ENCODE measurements at places on chromosomes 12 and 14.
A peak's percentile ranks its signal among the peaks of the same experiment; 100 is the strongest.

DNA sequence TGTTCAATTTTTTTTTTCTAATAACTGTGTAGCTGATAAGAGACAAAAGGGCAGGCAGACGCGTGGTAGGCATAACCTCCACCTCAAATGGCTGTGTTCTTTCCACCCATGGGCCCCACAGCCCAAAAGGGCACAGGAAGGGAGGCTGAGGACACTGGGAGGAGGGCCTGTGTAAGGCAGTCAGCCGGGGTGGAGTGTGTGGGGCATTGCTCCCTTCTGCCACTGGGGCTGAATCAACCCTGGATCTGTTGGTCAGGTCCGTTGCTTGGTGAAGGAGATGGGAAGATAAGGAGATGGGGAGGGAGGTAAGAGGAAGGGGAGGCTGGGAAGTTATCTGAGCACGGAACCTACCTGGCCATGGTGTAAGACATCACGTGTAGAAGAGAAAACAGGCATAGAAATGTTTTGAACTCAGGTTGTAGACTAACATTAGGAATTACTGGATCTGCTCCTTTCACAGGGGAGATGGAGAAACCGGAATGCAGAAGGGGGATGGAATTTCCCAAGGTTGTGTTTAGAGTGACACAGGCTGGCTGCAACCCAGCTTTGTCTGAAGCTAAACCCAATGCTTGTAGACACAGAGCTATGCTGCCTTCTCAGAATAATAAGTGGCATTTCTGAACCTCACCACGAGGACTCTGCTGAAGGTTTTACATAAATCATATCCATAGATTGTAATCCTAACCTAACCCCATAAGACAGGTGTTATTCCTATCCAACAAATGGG is 138.5 kb upstream of the NOS1 start:
- no peak for DNase-seq

DNA sequence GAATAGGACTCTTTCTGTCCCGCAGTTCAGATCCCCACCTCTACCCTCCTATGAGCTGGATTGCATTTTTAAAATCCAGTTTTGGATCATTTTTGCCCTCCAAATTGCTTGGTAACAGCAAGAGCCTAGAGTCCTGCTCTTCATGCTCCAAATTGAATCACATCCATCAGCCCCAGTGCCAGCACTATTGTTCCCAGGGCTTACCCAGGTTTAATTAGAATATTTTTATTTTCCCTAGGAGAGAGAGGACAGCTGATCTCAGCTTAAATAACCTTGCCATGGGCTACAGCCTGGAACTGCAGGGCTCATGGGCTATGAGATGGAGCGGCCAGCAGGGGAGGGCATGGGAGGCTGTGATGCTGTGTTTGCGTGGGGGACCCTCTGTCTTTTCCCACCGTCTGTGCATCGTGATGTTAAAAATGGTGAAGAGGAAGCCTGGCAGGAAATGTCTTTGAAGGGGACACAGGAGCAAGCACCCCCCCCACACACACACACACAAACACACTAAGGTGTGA is 59.4 kb upstream of the WSCD2 start:
- DNase-seq = no peak

DNA sequence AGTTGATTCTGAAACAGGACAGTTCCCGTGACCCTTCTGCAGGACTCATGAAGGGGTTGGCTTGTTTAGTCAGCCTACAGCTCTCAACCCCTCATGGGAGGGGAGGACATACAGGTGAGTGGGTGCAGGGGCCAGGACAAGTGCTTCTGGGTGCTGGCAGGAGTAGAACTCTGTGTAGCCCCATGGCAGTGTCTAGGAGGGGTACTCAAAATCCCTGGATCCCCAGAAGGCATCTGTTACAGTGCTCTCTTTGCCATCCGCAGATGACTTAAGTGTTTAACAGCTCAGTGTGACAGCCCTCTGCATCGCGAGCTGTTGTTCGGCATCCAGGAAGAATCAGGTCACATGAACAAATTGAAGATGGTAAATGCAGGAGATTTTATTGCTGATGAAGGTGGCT is 91.0 kb downstream of the PIK3C2G start:
- DNase-seq = no peak

- DNase-seq = no peak
These were observed 17.2 kb downstream of the TTC9 start for GRCh38 chr14:70658899-70659298.

- peak; percentile 41 for DNase-seq
These were observed 82.6 kb downstream of the ERC1 start for GRCh38 chr12:1073652-1074051.

DNA sequence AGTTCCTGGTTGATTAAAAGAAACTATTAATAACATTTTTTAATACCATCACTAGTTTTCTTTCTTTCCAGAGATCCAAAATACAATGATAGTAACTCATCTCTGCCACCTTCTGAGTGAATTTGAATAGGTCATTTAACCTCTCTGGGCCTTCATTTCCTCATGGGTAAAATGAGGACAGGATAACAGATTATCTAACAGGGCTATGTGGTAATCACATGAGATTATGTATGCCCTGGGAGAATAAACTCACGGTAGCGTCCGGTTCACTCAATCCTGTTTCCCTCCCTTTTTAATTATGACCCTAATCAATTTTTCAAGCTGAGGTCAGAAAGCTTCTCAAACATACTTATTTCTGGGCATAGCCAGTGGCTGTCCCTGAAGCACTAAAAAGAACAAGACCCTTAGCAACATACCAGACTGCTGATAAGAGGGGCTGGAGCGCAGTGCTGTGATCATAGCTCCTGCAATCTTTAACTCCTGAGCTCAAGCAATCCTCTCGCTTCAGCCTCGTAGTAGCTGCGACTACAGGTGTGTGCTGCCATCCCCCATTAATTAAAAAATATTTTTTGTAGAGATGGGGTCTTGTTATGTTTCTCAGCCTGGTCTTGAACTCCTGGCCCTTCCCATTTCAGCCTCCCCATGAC is 24.2 kb downstream of the ATXN2 start:
- DNase-seq = no peak

DNA sequence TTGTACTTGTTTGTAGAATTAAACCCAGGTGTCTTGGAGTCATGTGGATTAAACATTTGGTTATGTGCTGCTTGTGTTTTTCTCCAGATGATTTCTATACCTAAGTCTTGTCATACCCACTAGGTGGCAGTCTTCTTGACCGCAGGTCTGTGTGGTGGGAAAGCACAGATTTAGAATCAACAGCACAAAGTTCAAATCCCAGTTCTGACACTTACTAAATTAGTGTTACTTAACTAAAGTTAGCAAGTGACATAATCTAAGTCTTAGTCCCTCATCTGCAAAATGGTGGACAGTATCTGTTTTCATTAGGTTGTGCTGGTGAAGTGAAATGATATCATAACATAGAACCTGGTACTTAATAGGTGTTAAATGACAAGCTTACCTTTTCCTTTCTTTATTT is 151.0 kb upstream of the ARHGAP5 start:
- peak; percentile 28 for DNase-seq

- DNase-seq = no peak
These were observed 16.1 kb upstream of the GNG2 start for GRCh38 chr14:51844081-51844881.
